ENCODE measurements at places on chromosomes 5 and 9. TPM values are rescaled to one million over a fixed set of nuclear protein-coding genes. Genes with fewer than 3 reads are reported as not detected.

- DNase-seq: no peak
These were observed 572.9 kb upstream of the SGCD start for GRCh38 chr5:155753943-155754581.

GRCh38 chr5:177482359-177482795 is 8.9 kb upstream of the DBN1 start:
- no peak for DNase-seq

GRCh38 chr5:111415053-111415452 is 97.3 kb downstream of the STARD4 start:
- DNase-seq: no peak

GRCh38 chr5:113266913-113267227 is 167.9 kb downstream of the TSSK1B start:
- DNase-seq: no peak

- DNase-seq: no peak
These were observed 478.5 kb downstream of the PTPRD start for GRCh38 chr9:10134266-10134665.

Gene CTXN3
- total RNA-seq: not detected

Data from CD4-positive, alpha-beta T cell (primary cell).